ENCODE measurements at places on chromosomes 2 and 18.
A peak's percentile ranks its signal among the peaks of the same experiment; 100 is the strongest.

DNA sequence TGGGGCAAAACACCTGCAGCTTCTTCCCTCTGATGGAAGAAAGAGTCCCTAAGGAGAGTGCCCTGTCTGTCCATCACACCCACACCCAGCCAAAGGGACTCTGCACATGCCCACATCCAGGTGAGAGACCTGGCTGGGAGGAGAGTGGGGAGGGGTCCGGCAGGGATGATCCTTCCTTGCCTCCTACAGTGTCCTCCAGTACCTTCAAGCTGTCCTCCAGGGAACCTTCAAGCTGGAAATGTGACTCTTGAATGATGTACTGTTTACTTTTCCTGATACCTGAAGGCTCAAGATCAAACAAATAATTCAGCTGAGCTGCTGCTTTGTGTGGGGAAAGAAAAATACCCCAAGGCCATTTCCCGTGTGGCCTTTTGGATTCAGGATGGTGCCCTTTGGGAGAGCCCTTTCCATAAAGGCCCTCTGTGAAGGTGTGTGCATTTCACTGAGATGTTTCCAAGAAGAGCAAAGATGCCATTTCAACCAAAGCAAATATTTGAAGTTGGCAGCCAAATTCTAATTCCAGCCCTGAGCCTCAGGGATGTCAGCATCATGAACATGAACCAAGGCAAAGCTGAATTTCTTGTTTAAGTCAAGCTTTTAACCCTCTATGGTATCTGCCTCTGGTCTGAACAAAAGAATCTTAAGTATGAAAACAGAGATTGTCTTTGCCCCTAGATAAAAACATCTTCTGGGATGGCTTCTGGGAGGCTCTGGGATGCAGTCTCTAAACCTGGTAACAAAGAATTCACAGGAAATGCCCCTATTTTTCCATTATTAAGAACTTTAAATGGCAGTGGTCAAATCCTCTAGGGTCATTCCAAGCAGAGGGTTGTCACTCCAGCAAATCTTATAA lies 11.1 kb downstream of the EVA1A start:
- no peak for DNase-seq

DNA sequence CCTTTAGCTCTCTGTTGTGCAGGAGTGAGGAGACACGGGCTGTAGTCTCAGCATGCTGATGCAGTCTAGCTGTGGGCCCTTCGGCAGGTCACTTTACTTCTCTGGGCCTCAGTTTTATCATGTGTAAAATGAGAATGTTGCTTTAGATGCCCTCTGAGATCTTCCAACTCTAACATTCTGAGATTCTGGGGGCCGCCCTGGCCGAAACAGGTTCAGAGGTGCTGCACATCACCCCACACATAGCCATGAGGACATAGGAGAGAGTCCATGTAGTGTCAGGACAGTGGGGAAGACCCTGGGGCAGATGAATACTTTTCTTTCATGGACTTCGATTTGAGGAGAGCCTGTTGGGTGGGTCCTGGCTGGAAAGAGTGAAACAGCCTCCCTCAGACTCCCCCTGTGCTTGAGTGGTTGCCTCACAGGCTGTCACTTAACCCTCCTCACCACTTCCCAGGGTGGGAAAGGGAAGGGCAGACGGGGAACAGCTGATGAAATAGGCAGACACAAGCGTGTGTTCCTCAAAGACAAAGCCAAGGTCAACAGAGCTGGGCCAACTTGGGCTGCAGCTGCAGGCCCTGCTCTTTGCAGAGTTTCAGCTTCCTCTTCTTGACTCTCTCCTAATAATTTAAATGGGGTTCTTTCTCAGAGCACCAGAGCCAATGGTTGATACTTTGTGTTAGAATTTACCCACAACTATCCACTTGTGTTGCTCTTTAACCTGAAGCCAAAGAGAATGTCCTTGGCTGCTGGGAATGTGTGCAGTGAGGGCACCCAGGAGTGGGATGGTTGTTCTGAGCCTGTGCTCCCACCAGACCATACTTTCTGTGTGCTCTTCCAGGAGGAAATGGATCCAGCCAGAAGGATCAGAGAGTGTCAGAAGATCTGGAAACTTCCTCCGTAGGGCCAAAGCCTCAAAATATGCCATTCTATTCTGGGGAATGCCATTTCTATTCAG lies 14.7 kb upstream of the MRPL33 start:
- DNase-seq = peak; percentile 3

GRCh38 chr2:100621371-100621951 lies 58.7 kb downstream of the PDCL3 start:
- no peak for DNase-seq

GRCh38 chr2:239153806-239154591 lies 246.8 kb downstream of the HDAC4 start:
- no peak for DNase-seq

DNA sequence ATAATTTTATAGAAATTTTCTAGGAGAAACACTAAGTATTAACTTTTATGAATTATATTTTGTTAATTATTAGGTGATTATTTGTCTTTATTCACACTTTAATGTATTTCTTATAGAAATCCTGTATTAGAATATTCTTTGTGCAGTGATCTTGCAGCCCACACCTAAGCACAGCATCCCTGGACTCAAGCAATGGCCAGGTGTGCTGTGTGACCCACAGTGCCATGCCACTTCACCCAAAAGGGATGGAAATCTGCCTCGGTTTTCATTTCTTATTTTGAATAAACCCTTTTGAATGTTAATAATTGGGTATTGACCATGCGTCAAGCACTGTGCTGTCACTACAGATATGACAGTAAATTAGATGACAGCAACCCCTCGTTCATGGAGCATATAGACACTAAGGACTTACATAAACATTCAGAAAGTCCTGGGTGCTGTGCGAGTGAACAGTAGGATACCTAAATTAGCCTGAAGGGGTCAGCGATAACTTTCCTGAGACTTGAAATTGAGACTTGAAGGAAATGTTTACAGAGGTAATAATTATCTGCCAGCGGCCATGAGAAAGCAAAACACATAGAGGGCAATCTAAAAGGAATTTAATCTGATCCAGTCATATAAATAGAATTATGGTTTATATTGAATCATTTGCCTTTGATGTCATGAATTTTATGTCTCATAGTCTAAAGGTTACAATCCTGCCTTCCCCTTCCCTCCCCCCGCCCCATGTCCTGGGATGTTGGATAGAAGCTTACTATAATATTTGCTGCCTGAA lies 52.7 kb upstream of the CALCRL start:
- no peak for DNase-seq

DNA sequence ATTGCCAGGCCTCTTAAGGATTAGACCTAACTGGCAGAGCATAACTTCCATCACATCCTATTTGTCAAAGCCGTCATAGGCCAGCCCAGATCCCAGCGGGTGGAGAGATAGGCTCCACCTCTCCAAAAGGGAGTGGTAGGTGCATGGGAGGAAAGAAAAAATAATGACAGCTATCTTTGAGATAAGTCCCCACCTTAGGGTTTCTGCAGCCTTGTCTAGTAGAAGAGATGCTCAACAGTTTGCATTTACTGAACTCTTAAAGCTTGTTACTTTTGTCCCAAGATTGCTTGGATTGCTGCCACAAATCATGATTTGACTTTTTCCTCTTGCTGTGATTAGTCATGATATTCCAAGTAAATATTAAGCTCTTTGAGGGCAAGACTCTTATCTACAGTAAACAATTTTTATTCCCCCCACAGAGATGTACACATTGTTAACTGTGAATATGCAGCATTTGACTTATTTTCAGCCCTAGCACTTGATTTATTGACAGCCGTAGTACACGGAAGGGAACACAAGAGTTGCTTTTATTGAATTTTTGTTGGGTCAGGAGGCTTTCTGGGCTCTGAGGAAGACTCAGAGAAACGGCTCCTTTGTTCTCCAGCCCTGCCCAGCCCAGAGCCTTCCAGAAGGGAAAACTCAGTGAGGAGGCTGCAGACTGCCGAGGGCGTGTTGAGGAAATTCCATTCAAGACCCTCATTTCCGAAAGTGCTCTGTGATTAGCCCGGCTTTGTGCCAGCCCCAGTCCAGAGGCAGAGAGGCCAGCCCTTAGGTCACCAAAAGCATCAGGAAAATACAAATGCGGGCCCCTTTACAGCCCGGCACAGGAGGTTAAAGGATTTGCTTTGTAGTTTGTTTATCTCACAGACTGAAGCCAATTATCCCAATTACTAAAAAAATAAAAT lies 75.5 kb upstream of the ZNF532 start:
- DNase-seq = no peak

DNA sequence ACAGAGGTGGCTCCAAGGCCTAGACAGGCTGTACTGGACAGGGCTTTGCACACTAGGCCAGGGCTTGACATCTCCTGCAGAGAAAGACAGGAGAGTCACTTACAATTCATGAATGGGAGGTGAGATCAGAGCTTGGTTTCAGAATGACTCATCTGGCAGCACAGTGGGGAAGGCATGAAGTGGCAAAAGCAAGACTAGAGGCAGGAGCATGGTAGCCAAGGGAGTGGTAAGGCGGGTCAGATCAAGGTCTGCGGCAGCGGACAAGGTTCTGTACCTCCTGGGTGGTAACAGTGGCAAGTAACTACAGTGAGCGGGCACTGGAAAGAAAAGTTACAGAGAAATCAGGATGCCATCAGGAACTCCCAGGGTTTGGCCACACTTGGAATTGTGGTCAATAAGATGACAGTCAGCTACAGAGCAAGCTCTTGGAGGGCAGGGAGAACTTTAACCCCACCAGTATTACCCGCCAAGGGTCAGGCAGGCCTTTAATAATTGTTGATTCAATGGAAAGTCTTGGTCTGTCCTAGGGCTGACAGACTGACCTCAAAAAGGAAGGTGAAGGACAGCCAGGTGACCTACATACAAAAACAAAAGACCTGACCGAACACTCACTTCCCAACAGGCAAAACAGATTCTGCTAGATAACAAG lies 5.7 kb downstream of the MCFD2 start:
- DNase-seq = no peak

- DNase-seq = no peak
These were observed 39.7 kb upstream of the TEX51 start for GRCh38 chr2:126858991-126859390.

GRCh38 chr2:207480521-207481040 lies 49.2 kb upstream of the CREB1 start:
- no peak for DNase-seq

DNA sequence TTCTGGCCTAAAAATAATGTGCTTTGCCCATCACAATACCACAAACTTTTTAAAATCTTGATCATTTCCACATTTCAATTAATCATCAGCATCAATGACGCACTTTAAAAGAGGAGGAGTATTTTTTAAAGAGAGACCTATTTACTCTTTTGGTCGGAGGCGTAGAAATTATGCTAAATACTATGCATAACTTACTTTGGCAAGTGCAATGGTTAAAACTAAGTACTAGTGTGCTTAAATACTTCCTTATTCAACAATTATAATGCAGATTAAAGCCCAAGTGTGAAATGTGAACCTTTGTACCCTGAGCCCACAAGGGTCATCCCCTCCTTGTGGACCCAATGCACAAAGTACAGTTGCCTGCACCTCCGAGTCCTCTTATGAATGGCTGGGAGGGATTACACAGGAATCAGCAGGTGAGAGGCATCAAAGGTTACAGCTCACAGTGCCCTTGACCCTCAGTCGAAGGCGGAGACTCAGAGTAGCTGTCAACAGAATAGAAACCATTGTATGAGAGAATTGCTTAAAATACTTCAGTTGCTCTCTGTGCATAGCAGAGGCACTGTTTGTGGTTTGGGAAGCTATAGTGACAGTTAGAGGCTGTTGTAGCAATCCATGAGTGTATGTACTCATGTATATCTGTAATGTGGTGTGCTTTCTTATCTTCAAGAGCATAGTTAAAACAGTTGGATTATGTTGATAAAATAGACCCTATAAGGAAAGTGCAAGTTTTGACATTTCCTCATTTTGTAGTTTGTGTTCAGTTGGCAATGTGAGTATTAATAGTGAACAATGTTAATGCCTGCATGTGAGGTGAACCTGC lies 151.7 kb upstream of the ITGA4 start:
- DNase-seq = peak; percentile 75

DNA sequence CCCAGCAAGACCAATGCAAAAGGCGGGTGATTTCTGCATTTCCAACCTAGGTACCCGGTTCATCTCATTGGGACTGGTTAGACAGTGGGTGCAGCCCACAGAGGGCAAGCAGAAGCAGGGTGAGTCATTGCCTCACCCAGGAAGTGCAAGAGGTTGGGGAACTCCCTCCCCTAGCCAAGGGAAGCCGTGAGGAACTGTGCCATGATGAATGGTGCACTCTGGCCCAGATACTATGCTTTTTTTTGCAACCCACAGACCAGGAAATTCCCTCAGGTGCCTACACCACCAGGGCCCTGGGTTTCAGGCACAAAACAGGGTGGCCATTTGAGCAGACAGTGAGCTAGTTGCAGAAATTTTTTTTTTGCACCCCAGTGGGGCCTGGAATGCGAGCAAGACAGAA lies 662.6 kb upstream of the ACVR2A start:
- DNase-seq = peak; percentile 74

DNA sequence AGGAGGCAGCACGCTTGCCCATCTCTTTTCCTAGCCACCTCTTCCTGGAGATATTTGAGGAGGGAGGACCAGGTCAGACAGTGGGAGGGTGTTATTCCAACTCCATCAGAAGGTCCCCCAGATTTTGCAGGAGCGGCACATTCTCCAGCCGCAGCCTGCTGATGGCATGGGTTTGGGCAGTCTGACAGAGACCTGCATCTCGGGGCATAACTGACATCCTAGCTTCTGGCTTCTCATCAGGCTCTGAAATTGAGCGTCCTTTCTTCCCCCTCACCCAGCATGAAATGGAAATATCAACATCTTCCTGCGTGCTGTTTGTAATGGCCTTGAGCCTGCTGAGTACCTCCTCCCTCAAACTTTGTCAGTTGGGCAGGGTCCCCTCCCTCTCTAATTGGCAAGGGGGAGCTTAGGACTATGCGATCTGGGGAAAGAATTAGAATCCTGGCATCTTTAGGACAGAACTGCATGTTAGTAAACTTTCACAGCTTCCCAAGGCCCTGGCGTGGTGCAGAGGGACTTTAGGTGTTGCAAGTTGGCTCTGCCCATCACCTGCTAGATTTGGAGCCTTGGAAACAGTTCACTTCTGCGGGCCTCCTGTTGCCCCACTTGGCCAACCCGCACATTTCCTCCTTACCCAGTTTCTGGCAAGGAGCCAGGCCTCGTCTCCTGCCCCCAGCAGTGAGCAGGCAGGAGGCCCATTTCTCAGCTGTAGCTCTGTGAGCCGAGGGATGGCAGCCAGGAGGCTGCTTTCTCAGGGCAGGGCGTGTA lies 2.2 kb downstream of the ITM2C start:
- peak; percentile 75 for DNase-seq

DNA sequence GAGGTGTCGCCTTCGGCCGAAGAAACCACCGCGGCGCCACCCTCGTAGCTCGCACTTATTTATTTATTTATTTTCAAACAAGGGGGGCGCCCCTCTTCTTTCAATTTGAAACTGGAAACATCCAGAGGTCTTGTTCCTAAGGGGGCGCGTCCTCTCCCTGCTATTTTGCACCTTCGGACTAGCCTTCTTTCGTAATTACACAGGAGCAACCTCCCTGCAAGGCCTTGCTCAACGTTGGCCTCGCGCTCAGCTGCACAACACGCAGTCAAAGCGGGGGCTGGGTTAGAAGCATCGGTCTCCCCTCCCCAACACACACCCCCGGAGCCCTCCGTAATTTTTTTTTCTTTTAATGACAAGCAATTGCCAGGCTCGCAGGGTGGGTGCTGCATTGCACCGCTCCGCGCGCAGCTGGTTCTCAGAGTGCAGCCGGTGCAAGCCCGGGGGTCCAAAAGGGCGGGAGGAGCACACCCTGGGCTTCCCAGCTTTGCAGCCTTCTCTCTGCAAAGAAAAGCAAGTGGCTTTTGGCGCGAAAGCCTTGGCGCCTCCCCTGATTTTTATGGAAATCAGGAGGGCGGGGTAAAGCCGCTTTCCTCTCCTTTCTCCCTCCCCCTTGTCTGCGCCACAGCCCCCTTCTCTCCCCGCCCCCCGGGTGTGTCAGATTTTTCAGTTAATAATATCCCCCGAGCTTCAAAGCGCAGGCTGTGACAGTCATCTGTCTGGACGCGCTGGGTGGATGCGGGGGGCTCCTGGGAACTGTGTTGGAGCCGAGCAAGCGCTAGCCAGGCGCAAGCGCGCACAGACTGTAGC lies at the start of gene MYCN:
TSS of gene MYCN (plus strand) at position 697 of the 807 bp plus-strand sequence. CDS start 1,515 bp downstream, outside the sequence.
- peak; percentile 7 for DNase-seq
